ENCODE measurements at places on chromosomes 13 and 19.

- no peak for DNase-seq
Observed at GRCh38 chr13:76958841-76959432, 10.6 kb downstream of the ACOD1 start.

- DNase-seq = no peak
Observed at GRCh38 chr13:49584771-49585182, 581 bp downstream of the RCBTB1 start.

DNA sequence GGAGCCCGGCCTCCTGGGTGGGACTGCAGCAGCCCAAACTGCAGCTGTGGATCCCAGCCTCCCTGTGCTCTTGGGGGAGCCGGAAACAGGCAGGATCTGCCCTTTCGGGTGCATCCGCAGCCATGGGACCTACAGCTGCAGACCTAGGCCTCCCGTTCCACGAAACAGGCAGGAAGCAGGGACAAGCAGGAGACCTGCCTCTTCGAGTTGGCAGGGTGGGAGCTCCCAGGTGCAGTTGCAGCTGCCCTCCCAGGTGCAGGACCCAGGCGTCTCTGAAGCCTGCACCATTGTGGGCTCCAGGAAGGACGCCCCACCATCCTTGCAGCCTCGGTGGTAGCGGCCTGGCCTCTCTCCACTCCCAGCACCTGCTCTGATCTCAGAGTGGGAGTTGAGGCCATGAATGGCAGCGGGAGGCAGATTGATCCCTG is 189.0 kb upstream of the KLHL1 start:
- DNase-seq = no peak

DNA sequence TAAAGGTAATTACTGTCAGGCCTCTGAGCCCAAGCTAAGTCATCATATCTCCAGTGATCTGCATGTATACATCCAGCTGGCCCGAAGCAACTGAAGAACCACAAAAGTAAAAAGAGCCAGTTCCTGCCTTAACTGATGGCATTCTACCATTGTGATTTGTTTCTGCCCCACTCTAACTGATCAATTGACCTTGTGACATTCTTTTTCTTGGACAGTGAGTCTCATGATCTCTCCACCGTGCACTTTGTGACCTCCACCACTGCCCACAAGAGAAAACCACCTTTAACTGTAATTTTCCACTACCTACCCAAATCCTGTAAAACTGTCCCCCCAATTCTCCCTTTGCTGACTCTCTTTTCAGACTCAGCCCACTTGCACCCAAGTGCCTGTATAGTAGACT is 17.2 kb upstream of the CXCL17 start:
- DNase-seq = no peak

DNA sequence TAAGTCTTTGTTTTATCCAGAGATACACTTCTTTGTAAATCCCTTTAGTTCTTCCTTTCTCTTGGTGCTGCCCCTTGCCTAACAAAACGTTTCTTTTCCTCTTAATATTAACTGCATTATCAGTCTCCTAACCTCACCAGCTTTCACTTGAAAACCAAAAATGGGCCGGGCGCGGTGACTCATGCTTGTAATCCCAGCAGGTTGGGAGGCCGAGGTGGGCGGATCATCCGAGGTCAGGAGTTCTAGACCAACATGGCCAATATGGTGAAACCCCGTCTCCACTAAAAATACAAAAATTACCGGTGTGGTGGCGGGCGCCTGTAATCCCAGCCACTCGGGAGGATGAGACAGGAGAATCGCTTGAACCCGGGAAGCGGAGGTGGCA is 329.8 kb upstream of the MIR17HG start:
- DNase-seq = no peak

DNA sequence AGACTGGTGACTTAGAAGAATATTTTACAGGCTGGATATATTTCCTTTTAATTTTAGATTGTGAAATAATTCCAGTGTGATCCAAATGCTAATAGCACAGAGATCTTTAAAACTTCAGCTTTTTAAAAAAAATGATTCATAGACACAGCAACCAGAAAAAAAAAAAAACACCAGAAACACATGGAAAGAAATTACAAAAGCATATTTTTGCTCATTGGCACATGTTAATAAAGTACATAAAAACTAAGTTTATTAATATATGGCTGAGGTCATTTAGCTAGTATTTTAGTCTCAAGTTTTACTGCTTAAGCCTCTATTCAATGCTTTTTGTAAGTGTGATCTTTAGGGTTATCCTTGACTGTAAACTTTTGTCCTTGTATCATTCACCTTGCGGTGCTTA is 577 bp downstream of the MYO16 start:
- DNase-seq = no peak

DNA sequence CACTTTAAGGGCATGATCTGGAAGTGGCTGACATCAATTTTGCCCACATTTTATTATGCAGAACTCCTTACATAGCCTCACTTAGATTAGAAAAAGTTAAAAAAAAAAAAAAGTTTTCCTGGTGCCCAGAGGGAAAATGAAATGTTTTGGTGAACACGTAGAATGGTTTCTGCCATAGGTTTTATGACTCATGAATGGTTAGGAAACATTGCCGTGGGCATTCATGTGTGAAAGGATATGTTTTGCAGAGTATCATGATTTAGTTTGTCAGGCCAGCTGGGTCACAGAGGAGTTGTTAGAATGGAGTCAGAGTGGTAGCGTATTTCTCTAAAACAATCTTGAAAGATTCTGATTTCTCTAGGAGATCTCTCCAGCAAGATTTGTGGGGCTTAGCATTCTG is 133.8 kb downstream of the MRPL57 start:
- DNase-seq = no peak

DNA sequence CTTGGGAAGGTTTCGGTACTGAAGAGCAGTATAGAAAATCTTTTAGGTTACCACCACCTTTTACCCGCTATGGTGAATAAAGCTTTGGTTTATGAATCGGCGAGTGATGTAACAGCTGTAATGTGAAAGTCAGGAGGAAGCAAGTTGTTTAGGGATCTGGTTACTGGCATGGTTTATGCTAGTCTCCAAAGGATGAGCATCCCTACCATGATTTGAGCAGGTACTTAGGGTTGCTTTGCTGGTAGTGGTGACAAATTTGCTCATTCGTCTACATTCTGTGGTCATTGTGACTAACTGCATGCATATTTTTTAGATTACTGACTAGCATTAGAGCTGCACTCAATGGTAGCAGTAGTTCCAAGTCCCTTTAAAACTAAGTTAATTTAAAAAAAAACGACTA is 104.1 kb downstream of the FRY start:
- DNase-seq = no peak

DNA sequence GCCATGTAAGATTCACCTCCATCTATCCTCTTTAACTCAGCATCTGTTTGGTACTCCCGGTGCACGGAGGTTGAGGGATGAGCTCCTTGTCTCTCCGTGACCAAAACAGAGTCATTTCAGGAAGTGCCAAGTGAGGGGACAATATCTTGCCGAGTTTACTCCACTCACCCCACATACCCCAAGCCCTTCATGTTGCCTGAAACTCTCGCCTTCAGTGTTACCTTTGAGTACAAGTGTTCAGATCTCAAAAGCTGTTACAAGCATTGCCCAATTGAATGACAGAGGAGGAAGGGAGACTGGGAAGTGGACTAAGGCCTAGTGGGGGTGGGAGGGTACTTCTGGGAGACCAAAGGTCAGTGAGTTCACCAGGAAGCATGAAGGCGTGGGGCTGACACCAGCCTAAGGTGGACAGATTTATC is 6.0 kb upstream of the SIGLEC12 start:
- no peak for DNase-seq

GRCh38 chr13:52085421-52085820 is 43.5 kb downstream of the NEK5 start:
- no peak for DNase-seq
